ENCODE measurements at places on chromosomes 3 and 15.

DNA sequence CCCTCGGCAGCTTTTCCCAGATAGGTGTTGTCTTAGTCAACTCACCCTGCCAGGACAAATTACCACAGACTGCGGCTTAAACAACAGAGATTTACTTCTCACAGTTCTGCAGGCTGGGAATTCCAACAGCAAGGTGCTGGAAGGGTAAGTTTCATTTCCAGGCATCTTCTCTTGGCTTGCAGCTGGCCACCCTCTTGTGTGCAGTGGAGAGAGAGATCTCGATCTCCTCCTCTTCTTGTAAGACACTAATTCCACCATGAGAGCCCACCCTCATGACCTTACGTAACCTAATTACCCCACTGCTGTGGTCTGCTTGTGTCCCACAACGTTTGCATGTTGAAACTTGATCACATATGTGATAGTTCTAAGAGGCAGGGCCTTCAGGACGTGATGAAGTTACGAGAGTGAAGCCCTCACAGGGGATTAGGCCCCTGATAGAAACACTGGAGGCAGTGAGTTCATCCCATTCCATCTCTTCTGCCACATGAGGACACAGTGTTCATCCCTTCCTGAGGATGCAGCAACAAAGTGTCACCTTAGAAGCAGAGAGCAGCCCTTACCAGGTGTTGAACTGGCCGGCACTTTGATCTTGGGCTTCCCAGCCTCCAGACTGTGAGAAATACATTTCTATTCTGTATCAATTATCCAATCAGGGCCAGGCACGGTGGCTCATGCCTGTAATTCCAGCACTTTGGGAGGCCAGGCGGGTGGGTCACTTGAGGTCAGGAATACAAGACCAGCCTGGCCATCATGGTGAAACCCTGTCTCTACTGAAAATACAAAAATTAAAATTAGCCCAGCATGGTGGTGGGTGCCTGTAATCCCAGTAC lies 247.7 kb downstream of the PLCL2 start:
- no peak for DNase-seq

- DNase-seq, result no peak
Observed at GRCh38 chr3:13470894-13471574, 9.1 kb upstream of the HDAC11 start.

GRCh38 chr3:48614044-48614443 lies 4.6 kb upstream of the UQCRC1 start:
- DNase-seq, result no peak

GRCh38 chr15:62164396-62165103 lies 535 bp downstream of the C2CD4B start:
- no peak for DNase-seq

DNA sequence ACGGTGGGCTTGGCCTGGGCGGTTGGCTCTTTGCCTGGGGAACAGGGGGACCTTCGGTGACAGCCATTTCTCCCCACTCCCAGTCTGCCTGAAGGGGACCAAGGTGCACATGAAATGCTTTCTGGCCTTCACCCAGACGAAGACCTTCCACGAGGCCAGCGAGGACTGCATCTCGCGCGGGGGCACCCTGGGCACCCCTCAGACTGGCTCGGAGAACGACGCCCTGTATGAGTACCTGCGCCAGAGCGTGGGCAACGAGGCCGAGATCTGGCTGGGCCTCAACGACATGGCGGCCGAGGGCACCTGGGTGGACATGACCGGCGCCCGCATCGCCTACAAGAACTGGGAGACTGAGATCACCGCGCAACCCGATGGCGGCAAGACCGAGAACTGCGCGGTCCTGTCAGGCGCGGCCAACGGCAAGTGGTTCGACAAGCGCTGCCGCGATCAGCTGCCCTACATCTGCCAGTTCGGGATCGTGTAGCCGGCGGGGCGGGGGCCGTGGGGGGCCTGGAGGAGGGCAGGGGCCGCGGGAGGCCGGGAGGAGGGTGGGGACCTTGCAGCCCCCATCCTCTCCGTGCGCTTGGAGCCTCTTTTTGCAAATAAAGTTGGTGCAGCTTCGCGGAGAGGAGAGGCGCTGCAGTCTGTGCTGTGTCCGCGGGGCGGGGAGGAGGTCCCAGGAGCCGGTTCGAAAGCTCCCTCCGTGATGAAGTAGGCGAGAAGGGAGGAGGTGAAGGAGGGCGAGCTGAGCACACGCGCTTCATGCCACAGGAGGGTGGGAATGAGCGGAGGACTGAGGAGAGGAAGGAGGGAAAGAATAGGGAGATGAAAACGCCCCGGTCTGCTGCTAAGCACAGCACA lies 9.6 kb downstream of the CLEC3B start:
- DNase-seq, result no peak

DNA sequence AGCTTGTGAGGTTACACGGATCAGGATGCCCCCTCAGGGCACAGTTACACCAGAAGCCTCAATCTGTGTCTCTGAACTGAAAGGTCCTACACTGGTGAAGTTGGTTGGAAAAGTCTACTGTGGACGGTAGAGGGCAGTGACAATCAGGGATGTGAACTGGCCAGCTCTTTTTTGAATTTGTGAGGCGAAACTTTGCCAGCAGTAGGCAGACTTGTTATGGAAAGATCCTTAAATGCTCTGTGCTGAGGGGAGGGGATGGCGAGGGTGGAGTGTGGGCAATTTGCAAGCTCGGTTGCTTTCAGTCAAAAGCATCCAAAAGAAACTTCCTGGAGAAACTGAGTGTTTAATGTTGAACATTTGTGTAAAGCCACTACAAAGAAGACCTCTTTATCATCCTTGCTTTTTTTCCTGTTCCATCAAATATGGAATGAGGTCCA lies 127.4 kb upstream of the ABHD17C start:
- peak; percentile 9 for DNase-seq

DNA sequence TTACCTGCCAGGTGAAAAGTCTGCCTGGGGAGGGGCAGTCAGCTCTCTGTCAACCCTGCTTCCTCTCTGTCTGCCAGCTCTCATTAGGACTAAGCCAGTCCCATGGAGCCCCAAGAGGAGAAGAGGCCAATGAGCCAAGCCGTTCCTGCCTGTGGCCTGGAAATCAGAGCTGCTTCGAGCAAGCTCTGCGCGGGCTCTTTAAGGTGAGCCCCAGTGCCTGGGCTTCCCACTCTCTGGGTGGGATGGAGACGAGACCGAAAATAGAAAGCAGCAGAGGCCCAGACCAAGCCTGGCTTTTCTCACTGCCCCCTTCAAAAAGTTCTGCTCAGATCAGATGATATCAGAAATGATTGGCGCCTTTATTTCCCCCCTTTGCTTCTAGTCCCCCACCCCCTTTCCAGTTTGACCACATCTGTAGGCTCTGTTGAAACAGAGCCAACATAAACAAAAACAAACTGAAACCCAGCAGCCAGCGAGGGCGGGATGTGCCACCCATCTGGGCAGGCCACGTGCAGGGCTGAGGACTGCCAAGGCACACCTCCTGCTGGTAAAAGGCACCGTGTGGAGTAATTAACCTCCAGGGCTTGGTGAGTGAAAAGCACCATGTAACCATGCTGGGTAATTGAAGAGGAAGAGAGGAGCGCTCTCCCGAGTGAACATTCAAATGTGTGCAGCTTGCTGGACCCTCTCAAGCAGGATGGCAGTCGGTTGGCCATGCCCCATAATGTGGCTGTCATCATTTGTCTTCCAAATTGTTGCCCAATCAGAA lies 471.0 kb upstream of the PROK2 start:
- no peak for DNase-seq

DNA sequence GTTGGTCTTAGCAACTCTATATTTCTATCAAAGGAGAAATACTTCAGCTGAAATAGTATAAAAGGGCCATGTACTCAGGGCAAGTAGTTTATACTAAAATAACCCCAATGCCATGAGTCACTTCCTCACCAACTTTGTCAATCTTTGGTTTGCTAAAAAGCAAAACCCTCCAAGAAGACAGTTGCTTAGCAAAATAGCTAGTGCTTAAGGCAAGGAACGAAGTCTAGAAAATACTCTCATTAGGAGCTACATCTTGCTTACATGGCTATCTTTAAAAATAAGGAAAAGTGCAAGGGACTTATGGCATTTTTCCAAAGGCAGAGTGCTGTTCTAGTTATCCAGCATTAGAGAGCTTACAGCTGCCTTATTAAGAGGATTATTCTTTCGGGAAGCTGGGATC lies 28.4 kb downstream of the P3H2 start:
- DNase-seq, result no peak

DNA sequence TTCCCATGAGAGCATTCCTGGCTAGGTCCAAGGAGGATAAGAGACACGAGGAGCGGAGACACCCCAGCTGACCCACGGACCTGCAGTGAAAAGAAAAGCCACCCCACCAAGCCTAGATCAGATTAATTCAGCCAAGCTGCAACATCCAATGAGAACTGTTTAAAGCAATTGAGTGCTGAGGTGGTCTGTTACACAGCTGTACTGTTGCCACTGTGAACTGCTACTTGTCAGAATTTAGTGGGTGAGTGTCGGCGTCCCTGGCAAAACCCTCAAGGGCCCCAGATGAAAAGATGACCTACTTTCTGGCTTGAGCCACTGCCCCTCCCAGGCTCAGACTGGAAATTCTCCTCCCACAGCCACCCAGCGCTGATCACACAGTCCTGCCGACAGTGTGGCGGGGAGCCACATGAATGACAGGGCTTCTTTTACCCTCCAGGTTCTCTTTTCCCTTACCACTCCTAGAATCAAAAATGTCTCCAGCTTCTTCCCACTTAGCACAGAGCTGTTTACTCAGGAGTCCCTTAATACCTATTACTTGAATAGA lies 26.4 kb upstream of the KBTBD12 start:
- no peak for DNase-seq

GRCh38 chr3:189353988-189354889 lies 182.5 kb downstream of the TPRG1 start:
- DNase-seq, result no peak

GRCh38 chr3:53850895-53851294 lies 4.5 kb downstream of the IL17RB start:
- no peak for DNase-seq

DNA sequence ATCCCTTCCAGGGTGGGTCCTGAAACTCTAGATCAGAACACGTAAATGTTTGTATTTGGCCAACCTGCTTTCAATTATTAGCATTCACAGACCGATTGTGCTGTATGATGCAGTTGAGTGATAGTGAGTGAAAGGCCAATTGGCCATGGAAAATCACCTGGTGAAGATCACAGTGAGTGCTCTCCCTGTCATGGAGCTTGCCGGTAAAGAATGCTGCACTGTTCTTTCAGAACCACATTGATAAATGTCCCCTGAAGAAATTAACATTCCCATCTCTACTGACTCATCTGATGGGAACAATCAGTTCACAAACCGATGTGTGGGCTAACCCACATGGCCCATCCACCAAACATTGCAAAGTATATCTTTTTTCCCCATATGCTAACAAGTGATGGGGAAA lies 324.8 kb upstream of the TBL1XR1 start:
- no peak for DNase-seq

Data from GF-D8 (cell line).